ENCODE measurements at places on chromosomes 12 and 14.

DNA sequence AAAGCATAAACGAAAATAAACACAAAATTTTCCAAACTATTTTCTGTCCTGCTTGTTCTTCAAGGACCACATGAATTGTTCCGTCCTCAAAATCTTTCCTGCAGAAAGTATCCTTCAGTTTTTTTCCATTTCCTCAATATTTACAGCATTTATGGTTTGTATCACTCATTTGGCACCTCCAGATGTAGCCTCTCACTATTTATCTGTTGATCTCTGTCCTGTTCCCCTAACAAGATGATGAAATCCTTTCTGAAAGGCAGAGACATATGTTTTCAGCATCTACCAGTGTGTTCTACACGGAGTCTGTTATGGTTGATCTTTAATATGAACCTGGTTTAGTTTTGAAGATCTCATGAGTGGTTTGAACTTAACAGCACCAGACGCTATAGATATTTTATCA lies 490.2 kb downstream of the NELL2 start:
- H3K36me3 ChIP-seq: no peaks in the 10 kb centered on the region
- no peak for DNase-seq
- H3K4me1 ChIP-seq: no peaks in the 10 kb centered on the region
- no peaks in the 10 kb centered on the region for H3K27me3 ChIP-seq

DNA sequence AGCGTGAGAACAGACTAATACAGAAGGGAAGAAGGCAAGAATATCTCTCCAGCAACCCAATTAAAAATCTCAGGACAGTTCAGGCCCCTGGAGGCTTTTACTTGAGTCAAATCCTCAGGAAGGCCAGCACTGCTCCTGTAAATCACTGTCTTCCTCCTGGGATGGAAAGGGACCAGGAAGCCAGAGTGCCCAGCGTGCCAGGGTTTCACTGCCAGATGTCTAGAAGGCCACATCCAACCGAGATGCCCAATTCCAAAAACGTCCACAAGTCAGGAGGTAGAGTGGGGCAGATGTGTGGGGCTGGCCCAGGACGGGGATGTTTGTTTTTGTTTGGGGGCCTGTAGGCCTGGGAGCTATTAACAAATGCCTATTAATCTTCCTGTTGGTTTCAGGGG lies 332.0 kb downstream of the MED13L start:
- no peaks in the 10 kb centered on the region for H3K4me1 ChIP-seq
- DNase-seq: no peak
- H3K4me3 ChIP-seq: no peak overlapping the region
- no peaks in the 10 kb centered on the region for H3K36me3 ChIP-seq
- H3K27ac ChIP-seq: no peak overlapping the region
- H3K27me3 ChIP-seq: no peaks in the 10 kb centered on the region

DNA sequence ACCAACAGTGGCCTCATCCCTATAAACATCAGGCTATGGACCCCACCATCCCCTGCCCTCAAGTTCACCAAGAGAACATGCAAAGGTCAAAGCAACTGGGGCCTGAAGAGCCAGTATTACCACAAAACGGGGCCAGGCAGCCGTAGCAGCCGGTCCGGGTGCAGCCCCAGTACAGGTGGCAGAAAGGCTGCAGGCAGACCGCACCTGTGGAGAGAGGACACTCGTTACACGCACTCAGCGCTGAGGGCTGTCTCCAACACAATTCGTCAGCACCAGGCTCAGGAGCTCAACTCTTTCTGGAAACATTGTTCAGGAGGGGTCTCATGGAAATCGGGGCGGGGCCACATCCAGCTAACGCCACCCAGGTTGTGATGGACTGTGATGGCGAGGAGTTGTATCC lies 19.9 kb upstream of the GOLGA3 start:
- no peak for DNase-seq
- no peak overlapping the region for H3K27ac ChIP-seq
- H3K4me1 ChIP-seq: no peaks in the 10 kb centered on the region
- H3K36me3 ChIP-seq: no peaks in the 10 kb centered on the region

- H3K4me3 ChIP-seq: no peak overlapping the region
- no peak for DNase-seq
Observed at GRCh38 chr12:71694099-71694820, 8.4 kb downstream of the TMEM19 start.

GRCh38 chr12:1640328-1641234 lies 11.6 kb downstream of the WNT5B start:
- H3K36me3 ChIP-seq: no peaks in the 10 kb centered on the region
- no peak overlapping the region for H3K4me3 ChIP-seq
- DNase-seq: no peak
- H3K27me3 ChIP-seq: no peaks in the 10 kb centered on the region
